ENCODE measurements at places on chromosomes 3 and 15.

DNA sequence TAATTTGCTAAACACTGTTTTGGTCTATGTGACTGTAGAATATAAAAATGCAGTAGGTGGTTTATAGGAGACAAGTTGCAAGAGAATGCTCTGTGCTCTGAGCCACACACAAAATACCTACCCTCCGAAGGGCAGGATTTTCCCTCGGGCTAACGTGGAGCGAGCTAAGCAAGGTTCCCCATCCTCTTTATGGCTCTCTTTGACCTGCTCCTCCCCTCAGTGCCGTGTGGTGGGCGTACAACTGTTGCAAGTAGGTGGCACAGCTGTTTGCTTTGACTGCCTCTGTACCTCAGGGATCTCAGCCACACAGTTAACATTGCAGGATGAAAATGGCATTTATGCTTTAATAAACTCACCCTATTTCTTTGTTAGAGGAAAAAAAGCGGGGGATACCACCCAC lies 339.1 kb downstream of the SATB1 start:
- DNase-seq, result no peak

DNA sequence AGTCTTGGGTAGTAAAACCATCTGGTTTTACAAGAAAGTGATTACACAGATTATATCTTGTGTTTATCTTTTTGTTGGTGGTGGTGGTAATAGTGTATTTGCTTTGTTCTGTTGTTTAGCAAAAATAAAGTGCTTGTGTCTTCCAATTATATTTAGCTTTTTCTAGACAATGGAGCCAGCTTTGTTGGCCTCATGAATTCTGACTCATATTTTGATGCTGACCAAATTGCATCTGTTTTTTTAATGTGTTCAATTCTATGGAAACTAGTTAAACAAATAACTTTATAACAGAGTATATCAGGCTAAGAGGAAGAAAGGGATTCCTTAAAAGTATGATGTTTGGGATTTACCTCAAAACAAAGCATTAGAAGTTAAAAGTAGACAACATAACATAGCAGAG lies 69.3 kb upstream of the BFSP2 start:
- no peak for DNase-seq

DNA sequence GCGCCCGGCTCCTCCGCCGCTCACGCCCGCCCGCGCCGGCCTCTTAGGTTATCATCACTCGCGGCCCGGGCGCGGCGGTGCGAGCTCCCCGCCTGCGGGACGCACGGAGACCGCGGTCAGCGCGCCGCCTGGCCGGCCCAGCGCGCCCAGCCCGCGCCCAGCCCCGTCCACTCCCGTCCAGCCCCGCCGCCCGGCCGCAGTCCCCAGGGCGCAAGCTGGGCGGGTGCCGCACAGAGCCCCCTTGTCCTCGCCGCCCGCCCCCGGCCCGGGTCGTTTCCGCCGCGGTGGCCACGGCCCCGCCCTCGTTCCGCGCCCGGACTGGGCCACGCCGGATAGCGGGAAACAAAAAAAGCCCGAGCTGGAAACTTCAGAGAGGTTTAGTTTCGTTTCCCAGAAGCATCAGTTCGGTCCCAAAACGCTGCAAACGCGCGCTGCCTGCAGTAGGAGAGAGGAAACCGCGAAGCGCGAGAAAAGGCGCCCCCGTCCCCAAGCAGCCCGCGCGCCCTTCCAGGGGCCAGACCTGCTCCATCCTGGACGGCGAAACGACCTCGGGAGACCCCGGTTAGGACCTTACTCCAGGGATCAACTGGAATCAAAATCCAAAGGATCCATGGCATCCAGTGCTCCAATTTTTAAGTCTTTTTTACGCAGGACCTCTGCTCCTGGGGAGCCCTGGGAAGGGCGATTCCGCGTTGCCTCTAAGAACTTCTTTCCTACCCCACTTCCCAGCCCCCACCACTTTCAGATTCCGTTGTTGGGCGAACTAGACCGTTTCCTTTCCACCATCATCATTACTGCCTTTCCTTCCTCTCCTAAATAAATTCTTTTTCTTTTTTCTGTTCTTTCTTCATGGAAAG lies at the start of gene ATP10A:
Gene ATP10A (minus strand): TSS at position 217 of the 857 bp plus-strand sequence. CDS start 231 bp downstream, outside the sequence.
- no peak for DNase-seq

GRCh38 chr3:190281308-190282051 lies 40.8 kb downstream of the CLDN1 start:
- no peak for DNase-seq

- no peak for DNase-seq
Measured at GRCh38 chr3:105166893-105167292, 199.8 kb upstream of the ALCAM start.

DNA sequence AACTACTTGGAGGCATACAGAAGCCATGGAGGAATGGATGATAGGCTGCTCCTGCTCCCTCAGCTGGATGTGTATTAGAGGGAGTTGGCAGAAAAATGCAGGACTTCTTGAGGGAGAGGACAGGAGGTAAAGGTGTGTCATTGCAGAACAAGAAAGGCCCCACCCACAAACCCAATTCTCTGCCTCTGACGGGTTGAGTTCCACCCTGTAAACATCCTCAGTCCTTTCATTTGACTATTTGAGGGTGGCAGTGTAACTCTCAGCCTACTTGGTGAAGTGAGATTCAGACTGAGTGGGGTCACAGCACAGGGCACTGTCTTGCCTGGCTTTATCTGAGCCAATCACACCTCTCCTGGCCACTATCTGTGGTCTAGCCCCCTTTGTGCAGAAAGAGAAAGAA lies at the start of gene TPRG1:
Gene TPRG1 (plus strand): TSS at position 265 of the 400 bp plus-strand sequence. CDS start 35,414 bp downstream, outside the sequence.
- no peak for DNase-seq

- DNase-seq, result peak; percentile 91
Measured at GRCh38 chr15:67902579-67903009, 62.7 kb upstream of the RNU6-1 start.
